ENCODE measurements at places on chromosomes 12 and 14.

DNA sequence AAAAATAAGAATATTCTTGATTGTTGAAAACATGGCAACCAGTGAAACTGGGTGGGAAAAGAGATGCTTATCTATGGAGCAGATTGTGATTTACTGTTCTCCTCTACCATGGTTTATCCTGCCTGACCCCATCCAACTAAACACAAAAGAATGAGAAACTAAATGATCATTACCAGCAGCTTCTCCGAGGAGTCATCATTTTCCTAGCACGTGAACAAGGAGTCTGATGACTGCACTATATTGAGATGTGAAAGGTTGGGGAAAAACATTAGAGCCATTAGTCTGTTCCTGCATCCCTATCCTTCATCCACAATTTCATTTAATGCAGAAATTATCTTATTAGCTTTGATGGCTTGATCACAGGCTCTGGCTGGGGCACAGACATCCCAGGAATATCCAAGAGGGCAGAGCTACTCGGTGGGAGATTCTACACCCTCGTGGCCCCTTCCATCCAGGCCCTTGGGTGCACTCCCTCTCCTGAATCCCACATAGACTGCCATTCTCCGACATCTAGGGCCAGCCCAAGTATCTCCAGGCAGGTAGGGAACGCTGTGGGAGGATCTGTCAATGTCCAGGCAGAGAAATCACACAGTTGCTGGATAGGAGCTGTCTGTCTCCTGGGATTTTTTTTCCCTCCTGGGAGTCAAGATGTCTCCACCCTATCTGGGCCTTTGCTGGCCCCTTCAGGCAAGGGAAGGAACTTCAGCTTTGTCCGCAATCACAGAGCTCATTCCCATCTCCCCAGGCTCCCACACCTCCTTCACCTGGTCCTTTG is 43.3 kb upstream of the DHRS4 start:
- peak; percentile 63 for DNase-seq

- no peak for DNase-seq
Measured at GRCh38 chr12:66493819-66494218, 185.1 kb downstream of the GRIP1 start.

- no peak for DNase-seq
Measured at GRCh38 chr12:24574538-24574937, 374.4 kb downstream of the BCAT1 start.

- peak; percentile 43 for DNase-seq
Measured at GRCh38 chr12:71780237-71780822, 25.7 kb downstream of the RAB21 start.

DNA sequence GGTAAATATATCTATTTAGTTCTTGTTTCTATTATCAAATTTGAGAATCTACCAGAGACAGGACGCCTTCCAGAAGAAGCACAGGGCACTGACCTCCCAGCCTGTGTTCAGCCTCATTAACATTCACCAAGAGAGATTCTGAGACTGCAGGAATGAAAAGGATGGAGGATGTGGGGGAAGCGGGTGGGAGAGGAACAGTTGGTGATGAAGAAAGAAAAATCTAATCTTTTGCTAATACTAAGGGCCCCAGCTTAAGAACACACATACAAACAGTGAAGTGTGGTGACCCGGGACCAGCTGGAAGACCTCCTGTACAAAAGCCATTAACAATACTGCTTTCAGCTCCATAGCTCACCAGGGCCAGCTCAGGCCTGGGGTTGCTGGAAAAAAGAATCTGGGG is 160.5 kb downstream of the NUAK1 start:
- DNase-seq, result no peak

- DNase-seq, result no peak
Measured at GRCh38 chr12:69514111-69514510, 43.9 kb downstream of the FRS2 start.

DNA sequence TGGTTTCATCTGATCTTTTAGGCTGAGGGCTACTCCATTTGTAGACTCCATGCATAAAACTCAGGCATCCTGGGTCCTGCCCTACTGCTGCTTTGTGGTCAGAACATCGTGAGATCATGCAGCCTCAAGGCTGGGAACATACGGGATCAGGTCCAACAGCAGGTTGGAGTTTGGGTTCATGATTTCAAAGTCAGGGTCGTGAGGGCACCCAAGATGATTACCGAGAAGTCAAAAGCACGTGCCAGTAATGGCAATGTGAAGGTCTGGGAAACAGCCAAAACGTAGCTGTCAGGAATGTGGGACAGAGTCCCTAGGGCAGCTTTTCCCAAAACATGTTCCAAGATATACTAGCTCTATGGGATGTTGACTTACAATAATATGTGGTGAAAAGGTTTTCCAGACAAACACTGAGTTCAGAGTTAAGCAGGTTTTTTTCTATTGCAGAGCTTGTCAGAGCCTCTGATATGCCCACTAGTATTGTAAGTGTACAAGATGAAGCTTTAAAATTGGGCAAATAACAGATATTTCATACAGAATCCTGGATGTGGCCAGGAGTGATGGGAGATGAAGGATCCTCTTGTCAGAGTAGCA is 130.3 kb upstream of the DNM1L start:
- peak; percentile 93 for DNase-seq

- DNase-seq, result no peak
Measured at GRCh38 chr12:70644861-70645260, 7.6 kb upstream of the PTPRB start.

DNA sequence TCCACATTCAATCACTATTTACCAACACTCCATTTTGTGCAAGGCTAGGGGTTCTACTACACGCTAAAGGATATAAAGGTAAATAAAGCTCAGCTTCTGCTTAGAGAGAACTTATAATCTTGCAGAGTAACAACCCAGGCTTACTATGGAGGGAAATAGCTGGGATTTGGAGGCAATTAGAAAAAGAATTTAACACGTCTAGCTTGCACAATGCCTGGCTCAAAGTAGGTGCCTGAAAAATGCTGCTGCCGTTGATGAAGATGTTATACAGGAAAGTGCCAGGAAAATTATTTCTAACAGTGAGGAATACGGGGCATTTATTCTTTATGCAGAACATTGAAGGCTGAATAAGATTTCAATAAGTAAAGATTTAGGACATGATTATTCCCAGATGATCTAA is 214.2 kb downstream of the KITLG start:
- no peak for DNase-seq

- DNase-seq, result no peak
Measured at GRCh38 chr14:20799892-20800544, 2.6 kb downstream of the RNASE1 start.

- peak; percentile 42 for DNase-seq
Measured at GRCh38 chr12:92021666-92022035, 124.0 kb downstream of the BTG1 start.

- DNase-seq, result no peak
Measured at GRCh38 chr14:100618318-100618693, 31.1 kb upstream of the BEGAIN start.

GRCh38 chr12:112792301-112792700 is 753 bp downstream of the RPH3A start:
- DNase-seq, result no peak

DNA sequence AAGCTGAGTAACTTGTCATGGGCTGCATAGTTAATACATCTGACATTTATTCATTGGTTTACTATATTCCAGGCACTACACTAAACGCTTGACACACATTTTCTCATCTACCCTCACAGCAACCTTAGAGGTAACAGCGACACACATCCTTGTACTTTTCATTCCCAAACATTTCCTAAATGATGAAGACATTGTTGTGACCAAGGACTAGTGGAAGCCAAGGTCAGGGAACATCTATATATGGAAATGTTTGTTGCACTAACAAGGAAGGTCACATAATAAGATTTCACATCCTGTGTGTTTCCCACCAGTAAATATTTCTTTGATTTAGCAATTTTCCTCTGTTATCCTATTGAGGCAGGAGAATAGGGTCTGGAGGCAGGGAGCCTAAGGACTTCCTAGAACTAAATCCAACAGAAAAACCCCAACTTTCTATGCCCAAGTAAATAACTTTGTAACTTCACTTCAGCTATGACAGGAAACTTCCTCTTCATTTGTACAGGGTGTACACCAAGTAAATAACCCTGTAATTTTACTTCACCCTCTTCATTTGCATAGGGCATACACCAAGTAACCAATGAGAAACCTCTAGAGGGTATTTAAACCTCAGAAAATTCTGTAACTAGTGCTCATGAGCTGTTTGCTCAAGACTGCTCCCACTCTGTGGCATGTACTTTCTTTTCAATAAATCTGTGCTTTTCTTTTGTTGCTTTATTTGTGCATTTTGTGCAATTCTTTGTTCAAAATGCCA is 48.4 kb downstream of the ZNF641 start:
- no peak for DNase-seq

- peak; percentile 59 for DNase-seq
Measured at GRCh38 chr12:124993626-124994436, at the start of gene BRI3BP. Gene BRI3BP (plus strand): TSS chr12:124993645. CDS start chr12:124993791, 146 bp downstream.

- DNase-seq, result no peak
Measured at GRCh38 chr14:33207467-33208017, 268.9 kb downstream of the NPAS3 start.

GRCh38 chr14:100309028-100309737 is 2.9 kb upstream of the SLC25A29 start:
- DNase-seq, result no peak

- no peak for DNase-seq
Measured at GRCh38 chr12:104855599-104855998, 102.5 kb downstream of the SLC41A2 start.

DNA sequence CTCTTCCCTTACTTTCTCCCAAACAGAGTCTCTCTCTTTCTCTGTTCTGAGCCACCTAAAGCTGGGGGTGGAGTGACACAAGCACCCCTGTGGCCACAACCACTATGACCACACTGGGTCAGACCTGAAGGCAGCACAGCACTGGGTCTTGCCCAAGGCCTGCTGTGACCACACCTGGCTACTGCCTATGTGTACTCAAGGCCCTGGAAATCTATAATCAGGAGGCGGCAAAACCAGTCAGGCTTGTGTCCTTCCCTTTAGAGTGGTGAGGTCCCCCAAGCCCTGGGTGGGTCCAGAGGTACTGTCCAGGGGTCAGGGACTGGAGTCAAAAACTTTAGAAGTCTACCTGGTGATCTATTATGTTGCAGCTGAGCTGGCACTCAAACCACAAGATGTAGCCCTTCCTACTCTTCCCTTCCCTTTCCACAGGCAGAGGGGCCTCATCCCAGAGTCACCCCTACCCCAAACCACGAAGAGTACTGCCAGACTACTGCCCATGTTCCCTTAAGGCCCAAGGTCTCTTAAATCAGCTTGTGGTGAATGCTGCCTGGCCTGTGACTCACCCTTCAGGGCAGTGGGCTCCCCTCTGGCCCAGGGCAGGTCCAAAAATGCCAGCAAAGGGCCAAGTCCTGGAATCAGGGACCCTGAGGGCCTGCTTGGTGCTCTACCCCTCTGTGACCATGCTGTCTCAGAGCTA is 179.8 kb upstream of the DYRK2 start:
- DNase-seq, result no peak

GRCh38 chr12:58939399-58940100 is 19.2 kb upstream of the LRIG3 start:
- no peak for DNase-seq

GRCh38 chr12:121807642-121808347 is 4.0 kb downstream of the SETD1B start:
- DNase-seq, result no peak

- DNase-seq, result no peak
Measured at GRCh38 chr12:70845268-70845667, 75.3 kb downstream of the PTPRR start.

- DNase-seq, result no peak
Measured at GRCh38 chr14:45149602-45150001, 13.9 kb downstream of the FANCM start.

- no peak for DNase-seq
Measured at GRCh38 chr12:4813741-4814140, 93.5 kb downstream of the GALNT8 start.

DNA sequence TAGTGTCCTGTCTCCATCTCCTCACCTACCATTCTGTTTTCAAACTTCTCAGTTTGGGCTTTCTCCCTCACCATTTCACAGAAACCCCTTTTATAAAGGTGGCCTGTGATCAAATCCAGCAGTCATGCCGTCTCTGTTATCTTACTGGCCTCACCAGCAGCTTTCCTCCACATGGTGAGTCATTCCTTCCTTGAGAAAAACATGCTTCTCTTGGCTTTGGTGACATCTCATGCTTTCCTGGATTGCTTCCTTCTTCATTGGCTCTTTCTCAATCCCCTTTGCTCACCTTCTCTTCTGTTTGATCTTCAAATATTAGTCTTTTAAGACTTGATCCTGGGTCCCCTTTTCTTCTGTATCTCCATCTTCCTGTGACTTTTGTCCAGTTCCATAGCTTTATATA is 164.9 kb downstream of the ANO4 start:
- DNase-seq, result peak; percentile 58

GRCh38 chr14:89489761-89490437 is 72.9 kb upstream of the FOXN3 start:
- DNase-seq, result peak; percentile 23

GRCh38 chr12:100166232-100166631 is 23.6 kb upstream of the BLTP3B start:
- no peak for DNase-seq

- no peak for DNase-seq
Measured at GRCh38 chr12:48716168-48716492, 377 bp downstream of the CCNT1 start.

- DNase-seq, result no peak
Measured at GRCh38 chr14:78614593-78614992, 444.4 kb downstream of the NRXN3 start.
